Cardiac muscle cell (in vitro differentiated cells and primary cell): ENCODE measurements at places on chromosomes 5 and 9. TPM values are rescaled to one million over a fixed set of nuclear protein-coding genes. Genes with fewer than 3 reads are reported as not detected.
A peak's percentile ranks its signal among the peaks of the same experiment; 100 is the strongest.

- peak overlapping the region; percentile 34 for H3K27ac ChIP-seq
- H3K4me1 ChIP-seq = peaks cover 13% of the 10 kb centered on the region
- DNase-seq = peak; percentile 17
- no peaks in the 10 kb centered on the region for H3K36me3 ChIP-seq
Observed at GRCh38 chr5:952597-953271, 55.9 kb upstream of the NKD2 start.

DNA sequence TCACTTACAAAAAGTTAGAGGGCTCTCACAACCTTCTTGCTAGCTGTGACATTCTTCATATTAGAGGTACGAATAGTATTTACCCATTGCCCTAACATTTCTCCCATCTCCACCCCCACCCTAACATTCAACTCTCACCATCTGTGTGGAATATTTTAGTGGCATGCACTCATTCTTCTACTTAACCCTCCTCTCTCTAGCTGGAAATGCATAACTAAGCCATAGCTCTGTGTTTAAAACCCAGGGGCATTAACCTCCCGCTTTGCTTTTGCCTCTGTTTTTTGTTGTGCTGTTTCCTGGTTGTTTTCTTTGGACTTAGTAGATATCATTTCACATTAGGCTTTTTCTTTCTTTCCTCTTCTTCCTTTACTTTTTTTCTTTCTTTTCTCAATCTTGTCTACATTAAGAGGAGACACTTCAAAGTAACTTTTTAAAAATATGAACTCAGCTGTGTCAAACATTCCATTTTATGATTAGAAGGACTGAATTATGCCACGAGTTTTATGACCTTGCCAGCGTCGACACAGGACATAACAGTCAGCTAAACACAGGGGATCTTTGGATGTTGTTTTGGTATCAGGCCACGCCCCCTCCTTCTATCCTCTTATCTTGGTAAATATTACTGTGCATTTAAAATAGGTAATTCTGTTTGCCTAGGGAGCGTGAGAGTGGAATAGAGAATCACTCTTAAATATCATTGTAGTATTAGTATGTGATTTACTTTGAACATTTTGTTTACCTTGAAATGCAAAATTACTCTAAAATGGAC is 236.0 kb downstream of the CD180 start:
- peaks cover 49% of the 10 kb centered on the region for H3K4me1 ChIP-seq
- no peaks in the 10 kb centered on the region for H3K36me3 ChIP-seq
- peak; percentile 36 for DNase-seq
- peak overlapping the region; percentile 93 for H3K27ac ChIP-seq

GRCh38 chr9:125428060-125428901 is 166.7 kb downstream of the GAPVD1 start:
- no peak overlapping the region for H3K27ac ChIP-seq
- H3K4me1 ChIP-seq = peaks cover 9% of the 10 kb centered on the region
- H3K27me3 ChIP-seq = no peaks in the 10 kb centered on the region
- H3K4me3 ChIP-seq = no peak overlapping the region
- DNase-seq = peak; percentile 37

CCDC183 gene
- 32.4 and 49.3 TPM in 2 replicates for total RNA-seq

DNA sequence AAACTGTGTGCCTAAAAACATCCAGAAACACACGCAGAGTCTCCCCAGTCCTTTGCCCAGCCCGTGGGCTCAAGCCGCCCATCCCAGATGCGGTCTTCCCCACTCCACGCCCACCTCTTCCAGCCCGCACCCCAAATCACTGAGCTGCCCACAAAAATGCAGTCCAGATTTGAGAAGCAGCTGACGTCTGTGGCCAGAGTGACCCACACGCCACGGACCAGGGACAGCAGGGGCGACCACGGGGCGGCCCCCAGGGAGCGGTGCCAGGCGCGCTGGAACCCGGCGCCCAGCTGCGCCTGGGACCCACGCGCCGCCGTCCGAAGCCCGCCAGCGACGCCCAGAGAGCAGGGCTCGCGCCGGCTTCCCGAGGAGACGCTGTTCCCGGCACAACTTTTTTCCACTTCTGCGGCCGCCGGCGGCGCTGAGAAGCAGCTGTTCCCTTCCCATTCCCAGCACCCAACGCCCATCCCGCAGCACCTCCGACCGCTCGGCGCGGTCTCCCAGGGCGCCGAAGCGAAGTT is 674 bp downstream of the LHFPL2 start:
- H3K27me3 ChIP-seq = no peaks in the 10 kb centered on the region
- DNase-seq = peak; percentile 70
- H3K36me3 ChIP-seq = no peaks in the 10 kb centered on the region
- H3K4me3 ChIP-seq = peak overlapping the region; percentile 92

GRCh38 chr5:132260714-132261551 is 3.4 kb downstream of the PDLIM4 start:
- peaks cover 12% of the 10 kb centered on the region for H3K4me1 ChIP-seq
- no peak overlapping the region for H3K4me3 ChIP-seq
- no peaks in the 10 kb centered on the region for H3K27me3 ChIP-seq
- no peak overlapping the region for H3K27ac ChIP-seq
- no peaks in the 10 kb centered on the region for H3K36me3 ChIP-seq
- peak; percentile 90 for DNase-seq

- H3K4me1 ChIP-seq = no peaks in the 10 kb centered on the region
- no peak for DNase-seq
- H3K36me3 ChIP-seq = no peaks in the 10 kb centered on the region
- no peaks in the 10 kb centered on the region for H3K27me3 ChIP-seq
Observed at GRCh38 chr5:160959804-160960203, 107.8 kb upstream of the ATP10B start.

DNA sequence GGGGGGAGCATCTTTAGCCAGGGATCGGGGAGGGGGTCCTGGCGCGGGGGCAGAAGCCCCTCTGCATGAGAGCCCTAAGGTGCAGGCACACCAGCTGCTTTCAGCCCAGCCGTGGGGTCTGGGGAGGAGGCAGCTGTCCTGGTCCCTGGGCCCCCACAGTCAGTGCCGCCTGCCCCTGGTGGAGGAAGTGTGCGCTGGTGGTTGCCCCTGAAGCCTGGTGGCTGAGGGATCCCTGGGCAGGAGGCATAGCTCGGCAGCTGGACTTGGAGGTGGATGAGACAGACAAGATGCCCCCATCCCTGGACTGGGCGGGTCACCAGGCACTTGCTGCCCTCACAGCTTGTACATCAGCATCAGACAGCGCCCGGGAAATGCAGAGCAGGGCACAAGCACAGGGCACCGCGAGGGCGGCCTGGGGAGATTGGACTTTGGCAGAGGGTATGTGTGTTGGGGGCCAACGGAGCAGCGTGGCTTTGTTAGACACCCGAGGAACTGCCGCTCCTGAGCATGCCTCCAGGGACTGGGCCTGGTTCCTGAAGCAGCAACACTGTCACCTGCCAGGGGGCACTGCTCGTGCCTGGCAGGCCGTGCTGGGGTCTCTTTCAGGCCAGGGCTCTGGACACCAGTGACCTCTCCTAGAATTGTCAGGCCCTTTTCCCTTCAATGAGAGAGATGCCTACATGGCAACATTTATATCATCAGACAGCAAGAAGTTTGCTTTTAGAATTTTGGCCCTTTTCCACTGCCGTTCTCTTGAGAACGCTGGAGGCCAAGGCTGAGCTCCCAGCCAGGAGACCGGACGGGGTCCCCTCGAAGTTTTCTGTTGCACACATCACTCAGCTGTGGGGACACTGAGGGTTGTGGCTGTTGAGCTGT is 41.9 kb upstream of the CTSL start:
- H3K4me3 ChIP-seq = no peak overlapping the region
- H3K27ac ChIP-seq = no peak overlapping the region
- H3K27me3 ChIP-seq = no peaks in the 10 kb centered on the region
- peaks cover 3% of the 10 kb centered on the region for H3K4me1 ChIP-seq
- no peak for DNase-seq
- H3K36me3 ChIP-seq = peaks cover 9% of the 10 kb centered on the region

- no peak overlapping the region for H3K4me3 ChIP-seq
- peak overlapping the region; percentile 3 for H3K27ac ChIP-seq
- peak; percentile 17 for DNase-seq
- H3K27me3 ChIP-seq = no peaks in the 10 kb centered on the region
Observed at GRCh38 chr5:111548992-111549649, 36.8 kb upstream of the STARD4 start.

DNA sequence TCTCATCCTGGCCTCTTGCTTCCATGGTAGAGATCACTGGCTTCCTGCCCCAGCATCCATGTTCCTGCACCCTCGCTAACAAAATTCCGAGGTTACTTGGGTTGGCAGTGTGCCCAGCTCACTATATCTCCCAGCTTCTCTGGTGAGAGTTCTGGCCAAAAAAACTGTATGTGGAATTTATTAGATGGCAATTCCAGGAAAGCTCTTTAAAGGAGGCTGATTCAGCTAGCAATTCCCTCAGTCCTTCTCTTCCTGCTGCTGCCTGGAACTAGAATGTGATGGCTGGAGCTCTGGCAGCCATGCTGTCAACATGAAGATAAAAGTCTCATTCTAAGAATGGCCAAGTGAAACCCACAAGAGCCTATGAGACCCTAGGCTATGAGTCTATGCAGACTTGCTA is 88.8 kb downstream of the SECISBP2 start:
- H3K27me3 ChIP-seq = no peaks in the 10 kb centered on the region
- no peak overlapping the region for H3K27ac ChIP-seq
- H3K36me3 ChIP-seq = no peaks in the 10 kb centered on the region
- no peak overlapping the region for H3K4me3 ChIP-seq
- H3K4me1 ChIP-seq = peaks cover 5% of the 10 kb centered on the region

FOXD4L3 gene
- 0.21 TPM in 1 of 2 replicates, not detected in the other for total RNA-seq

- no peaks in the 10 kb centered on the region for H3K36me3 ChIP-seq
- no peaks in the 10 kb centered on the region for H3K4me1 ChIP-seq
- H3K27ac ChIP-seq = no peak overlapping the region
Observed at GRCh38 chr9:106156465-106156864, 462.1 kb downstream of the TMEM38B start.

DNA sequence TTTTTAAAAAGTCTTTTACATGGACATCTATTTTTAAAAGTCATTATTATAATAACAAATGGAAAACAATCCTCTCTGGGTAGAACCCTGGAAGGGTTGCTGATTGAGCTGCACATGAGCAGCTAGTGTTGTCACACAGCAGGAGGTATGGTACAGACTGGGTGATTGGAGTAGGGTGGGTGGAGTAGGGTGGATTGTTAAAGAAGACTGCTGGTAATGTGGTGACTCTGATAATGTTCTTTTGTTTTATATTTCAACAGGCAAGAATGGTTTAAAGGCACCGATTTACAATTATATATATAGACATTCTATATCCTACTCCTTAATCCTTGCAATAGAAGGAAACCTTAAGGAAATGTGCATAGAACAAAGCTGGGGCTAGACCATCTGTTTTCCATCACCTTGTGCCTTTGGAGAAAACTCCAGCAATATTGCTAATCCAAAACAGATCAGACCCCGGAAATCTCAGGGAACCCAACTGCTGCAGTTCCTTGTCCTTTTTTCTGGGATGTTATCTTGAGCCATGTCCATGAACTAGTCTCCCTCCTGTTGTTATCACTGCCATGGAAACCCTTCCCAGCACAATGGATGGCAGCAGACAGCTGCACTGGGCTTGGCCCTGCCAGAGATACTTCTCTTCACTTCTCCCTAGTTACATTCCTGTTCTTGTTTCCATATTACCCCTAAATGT is 129.7 kb downstream of the YIPF5 start:
- no peaks in the 10 kb centered on the region for H3K36me3 ChIP-seq
- H3K27ac ChIP-seq = no peak overlapping the region
- peak; percentile 6 for DNase-seq
- H3K4me1 ChIP-seq = no peaks in the 10 kb centered on the region

PHF24 gene
- total RNA-seq = 1.1 and 2.9 TPM in 2 replicates

- H3K4me3 ChIP-seq = no peak overlapping the region
- no peaks in the 10 kb centered on the region for H3K36me3 ChIP-seq
- no peaks in the 10 kb centered on the region for H3K27me3 ChIP-seq
- H3K27ac ChIP-seq = no peak overlapping the region
Observed at GRCh38 chr9:70607926-70608325, 193.5 kb upstream of the KLF9 start.

MARVELD2 gene
- total RNA-seq = 3.7 and 4.9 TPM in 2 replicates

GRCh38 chr5:8683496-8683895 is 814.5 kb downstream of the MTRR start:
- no peaks in the 10 kb centered on the region for H3K36me3 ChIP-seq
- no peak overlapping the region for H3K27ac ChIP-seq
- peak; percentile 38 for DNase-seq
- no peaks in the 10 kb centered on the region for H3K27me3 ChIP-seq
- H3K4me1 ChIP-seq = no peaks in the 10 kb centered on the region
- H3K4me3 ChIP-seq = no peak overlapping the region

DNA sequence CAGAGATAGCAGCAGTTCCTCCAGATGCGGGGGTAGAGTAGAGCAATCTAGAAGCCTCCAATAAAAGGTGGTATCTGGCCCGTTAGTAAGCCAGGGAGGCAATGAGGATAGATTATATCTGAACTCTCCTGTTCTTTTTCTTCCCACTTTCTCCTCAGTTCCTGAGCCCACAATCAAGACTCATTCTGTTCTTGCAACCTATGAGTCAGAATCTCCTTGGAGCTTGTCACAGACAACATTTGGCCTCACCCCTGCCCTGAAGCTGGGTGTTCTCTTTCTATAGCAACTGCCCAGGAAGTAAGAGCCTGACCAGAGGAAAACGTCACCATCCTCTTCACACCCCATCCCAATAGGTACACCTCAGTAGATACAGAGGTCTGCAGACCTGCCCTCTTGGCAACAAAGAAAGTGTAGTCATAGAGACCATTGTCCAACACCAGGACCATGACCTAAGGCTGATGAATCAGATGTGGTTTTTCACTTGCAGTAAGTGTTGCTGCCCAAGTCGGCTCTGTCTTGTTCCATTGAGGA is 76.3 kb upstream of the PCA3 start:
- H3K36me3 ChIP-seq = no peaks in the 10 kb centered on the region
- H3K27me3 ChIP-seq = no peaks in the 10 kb centered on the region
- H3K4me1 ChIP-seq = peaks cover 3% of the 10 kb centered on the region

DNA sequence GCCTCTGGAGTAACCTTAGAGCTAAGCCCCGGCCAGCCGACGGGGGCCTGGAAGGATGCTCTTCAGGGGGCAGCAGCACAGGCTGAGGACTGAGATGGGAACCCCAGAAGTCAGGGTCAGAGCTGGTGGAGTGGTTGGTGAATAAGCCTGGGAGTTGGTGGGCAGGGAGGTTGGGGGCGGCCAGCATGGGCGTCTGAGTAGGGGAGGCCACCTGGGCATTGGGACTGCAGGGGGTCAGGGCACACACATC is 14.4 kb downstream of the NINJ1 start:
- no peaks in the 10 kb centered on the region for H3K36me3 ChIP-seq
- H3K27me3 ChIP-seq = no peaks in the 10 kb centered on the region
- no peak overlapping the region for H3K4me3 ChIP-seq
- no peak for DNase-seq
- H3K4me1 ChIP-seq = peaks cover 3% of the 10 kb centered on the region
- H3K27ac ChIP-seq = no peak overlapping the region

GRCh38 chr5:134606726-134607125 is 25.9 kb downstream of the SAR1B start:
- DNase-seq = no peak
- no peak overlapping the region for H3K27ac ChIP-seq
- H3K27me3 ChIP-seq = no peaks in the 10 kb centered on the region
- peaks cover 59% of the 10 kb centered on the region for H3K36me3 ChIP-seq
- H3K4me3 ChIP-seq = no peak overlapping the region
- no peaks in the 10 kb centered on the region for H3K4me1 ChIP-seq

GRCh38 chr5:143106174-143106573 is 297.3 kb downstream of the NR3C1 start:
- no peak overlapping the region for H3K4me3 ChIP-seq
- H3K4me1 ChIP-seq = peaks cover 10% of the 10 kb centered on the region
- no peaks in the 10 kb centered on the region for H3K27me3 ChIP-seq
- no peak overlapping the region for H3K27ac ChIP-seq
- H3K36me3 ChIP-seq = no peaks in the 10 kb centered on the region

GRCh38 chr9:127113191-127113972 is 9.1 kb downstream of the ANGPTL2 start:
- H3K36me3 ChIP-seq = no peaks in the 10 kb centered on the region
- no peak for DNase-seq
- H3K27ac ChIP-seq = no peak overlapping the region
- peaks cover under 1% of the 10 kb centered on the region for H3K4me1 ChIP-seq
